ENCODE measurements at places on chromosomes 4 and X. TPM values are rescaled to one million over a fixed set of nuclear protein-coding genes. Genes with fewer than 3 reads are reported as not detected.

- no peak for DNase-seq
These were observed 1950.9 kb upstream of the TENM3 start for GRCh38 chr4:180292339-180292738.

- no peak for DNase-seq
These were observed 391.2 kb upstream of the ADGRL3 start for GRCh38 chr4:60808726-60809485.

- no peak for DNase-seq
These were observed 126.7 kb downstream of the CHRNA9 start for GRCh38 chr4:40461879-40462278.

- DNase-seq, result no peak
These were observed 9.6 kb downstream of the OTOP1 start for GRCh38 chr4:4217113-4217512.

- no peak for DNase-seq
These were observed 34.2 kb upstream of the FAT1 start for GRCh38 chr4:186757696-186758355.

GRCh38 chr4:43348591-43348990, 456.1 kb downstream of the GRXCR1 start:
- DNase-seq, result no peak

Gene CETN2
- total RNA-seq, result 7.0 TPM
